ENCODE measurements at places on chromosomes 4 and X.

DNA sequence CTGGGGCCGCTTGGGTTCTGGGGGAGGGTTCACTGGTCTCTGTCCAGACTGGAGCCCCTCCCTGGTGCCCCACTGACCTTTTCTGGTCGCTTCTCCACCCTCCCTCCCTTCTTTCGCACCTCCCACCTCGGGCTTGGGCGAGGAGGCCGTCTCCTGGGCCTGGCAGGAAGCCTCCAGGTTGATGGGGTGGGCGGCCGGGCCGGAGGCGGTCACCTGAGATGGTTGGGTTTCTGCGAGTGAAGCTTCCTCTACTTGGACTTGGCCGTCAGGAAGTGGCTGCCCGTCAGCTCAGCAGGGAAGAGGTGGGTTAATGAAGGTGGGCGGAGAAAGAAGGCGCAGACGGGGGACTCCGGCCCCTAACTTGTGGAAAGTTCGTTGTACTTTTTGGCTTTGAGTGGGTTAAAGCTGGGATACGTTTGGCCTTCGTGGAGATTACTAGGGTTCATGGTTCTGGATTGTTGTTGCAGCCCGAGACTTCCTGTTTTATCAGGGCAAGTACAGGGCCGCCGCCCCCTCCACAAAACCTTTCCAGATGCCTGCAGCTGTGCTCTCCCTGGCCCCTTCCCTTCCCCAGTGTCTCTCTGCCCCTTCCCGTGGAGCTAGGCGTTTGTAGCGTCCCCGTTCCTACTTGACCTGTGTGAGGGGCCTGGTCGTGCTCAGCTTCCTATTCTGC lies 1.2 kb downstream of the AKAP17A start:
- no peak for DNase-seq

- no peak for DNase-seq
These were observed 264.8 kb upstream of the LDB2 start for GRCh38 chr4:17163156-17163771.

GRCh38 chr4:12729384-12729783 lies 754.8 kb downstream of the RAB28 start:
- no peak for DNase-seq

DNA sequence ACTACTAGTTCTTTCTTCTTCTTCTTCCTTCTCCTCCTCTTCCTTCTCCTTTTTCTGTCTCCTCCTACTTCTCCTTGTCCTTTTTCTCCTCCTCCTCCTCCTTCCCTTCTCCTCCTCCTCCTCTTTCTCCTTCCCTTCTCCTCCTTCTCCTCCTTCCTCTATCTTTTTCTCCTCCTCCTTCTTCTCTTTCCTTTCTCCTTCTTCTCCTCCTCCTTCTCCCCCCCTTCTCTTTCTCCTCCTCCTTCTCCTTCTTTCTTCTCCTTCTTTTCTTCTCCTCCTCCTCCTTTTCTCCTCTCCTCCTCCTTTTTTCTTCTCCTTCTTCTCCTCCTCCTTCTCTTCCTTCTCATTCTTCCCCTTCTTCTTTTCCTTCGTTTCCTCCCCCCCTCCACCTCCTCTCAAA lies 21.8 kb upstream of the NAP1L5 start:
- DNase-seq = no peak

DNA sequence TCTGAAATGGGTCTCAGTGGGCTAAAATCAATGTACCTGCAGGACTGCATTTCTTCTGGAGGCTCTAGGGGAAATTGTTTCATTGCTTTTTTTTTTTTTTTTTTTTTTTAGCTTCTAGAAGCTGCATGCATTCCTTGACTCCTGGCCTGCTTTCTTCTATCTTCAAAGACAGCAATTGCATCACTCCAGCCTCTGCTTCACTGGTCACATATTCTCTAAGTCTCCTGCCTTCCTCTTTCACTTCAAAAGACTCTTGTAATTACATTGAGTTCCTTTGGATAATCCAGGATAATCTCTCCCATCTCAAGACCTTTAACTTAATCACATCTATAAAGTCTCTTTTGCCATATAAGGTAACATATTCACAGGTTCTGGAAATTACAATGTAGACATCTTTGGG lies 11.3 kb upstream of the PCYT1B start:
- DNase-seq = no peak

GRCh38 chr4:65798498-65799127 lies 128.3 kb upstream of the EPHA5 start:
- no peak for DNase-seq

GRCh38 chr4:20426028-20426427 lies 174.3 kb downstream of the SLIT2 start:
- no peak for DNase-seq

DNA sequence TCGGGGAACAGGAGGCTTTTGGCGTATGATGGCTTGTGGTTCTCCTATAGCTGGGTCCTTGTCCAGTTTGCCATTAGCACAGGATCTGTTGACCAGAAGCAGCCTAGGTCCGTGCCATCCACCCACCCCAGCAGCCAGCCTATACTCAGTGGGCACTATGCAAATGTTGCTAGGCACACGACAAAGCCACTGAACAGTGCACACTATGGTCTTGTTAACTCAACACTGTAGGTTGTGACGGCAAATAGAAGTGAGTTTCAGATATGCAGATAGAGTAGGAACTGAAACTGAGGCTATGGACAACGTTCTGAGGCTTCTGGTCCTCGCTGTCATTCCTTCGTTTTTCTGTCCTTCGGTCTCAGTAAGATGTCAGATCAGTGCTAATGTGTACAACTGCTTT lies 541.3 kb upstream of the TENM3 start:
- no peak for DNase-seq

DNA sequence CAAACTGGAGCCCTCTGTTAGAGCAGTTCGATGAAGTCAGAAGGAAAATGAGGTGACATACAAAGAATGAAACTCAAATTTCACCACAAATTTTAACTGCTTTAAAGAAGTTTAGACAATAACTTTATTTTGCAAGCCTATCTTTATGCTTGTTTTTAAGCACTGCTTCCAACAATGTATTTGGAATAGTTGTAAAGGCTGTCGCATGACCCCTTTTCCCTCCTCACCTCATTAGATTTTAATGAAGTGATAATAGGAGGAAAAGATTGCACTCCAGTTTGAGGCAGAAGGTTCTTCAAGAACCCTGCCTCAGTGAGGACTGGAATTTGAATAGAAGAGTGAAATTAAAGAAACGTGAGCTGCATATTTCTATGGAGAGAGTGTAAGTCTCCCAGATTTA lies 386.1 kb upstream of the NR3C2 start:
- DNase-seq = no peak

Measured in central memory CD4-positive, alpha-beta T cell (primary cell).